Activated CD8-positive, alpha-beta memory T cell treated with anti-CD3 and anti-CD28 coated beads for 48 hours (primary cell): ENCODE measurements at places on chromosomes 16 and 17.
A peak's percentile ranks its signal among the peaks of the same experiment; 100 is the strongest.

GRCh38 chr16:87918866-87919680 is 17.3 kb downstream of the CA5A start:
- no peak for DNase-seq

GRCh38 chr17:59409336-59410048 is 78.0 kb downstream of the YPEL2 start:
- no peak for DNase-seq

- no peak for DNase-seq
These were observed 4.5 kb downstream of the IGF2BP1 start for GRCh38 chr17:49001671-49002070.

- DNase-seq, result no peak
These were observed 37.1 kb upstream of the MEOX1 start for GRCh38 chr17:43698678-43699437.

- no peak for DNase-seq
These were observed 60.9 kb upstream of the TNRC6A start for GRCh38 chr16:24668481-24669061.

GRCh38 chr16:30747331-30747730 is 894 bp upstream of the PHKG2 start:
- no peak for DNase-seq

- no peak for DNase-seq
These were observed 283.5 kb downstream of the C16orf95 start for GRCh38 chr16:87033541-87034300.

DNA sequence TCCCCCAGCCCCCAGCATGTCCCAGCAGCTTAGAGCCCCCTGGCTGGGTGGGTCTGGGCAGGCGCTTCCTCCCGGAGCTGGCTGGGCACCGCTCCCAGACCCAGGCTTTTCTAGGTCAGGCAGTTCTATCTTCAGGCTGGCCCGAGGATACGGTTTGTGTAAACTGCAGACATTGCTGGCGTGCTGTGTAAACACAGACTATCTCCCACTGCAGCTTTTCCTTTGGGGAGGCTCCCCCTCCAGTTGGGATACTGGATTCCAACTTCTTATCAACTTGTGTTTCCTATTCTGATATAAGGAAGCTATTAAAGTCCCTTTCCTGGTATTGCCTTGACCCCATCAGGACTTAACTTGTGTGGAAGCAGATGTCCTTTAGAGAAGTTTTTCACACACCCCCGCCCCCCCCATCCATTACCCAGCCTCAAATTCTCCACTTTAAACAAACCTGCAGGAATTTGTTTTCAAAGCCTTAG is 18.3 kb upstream of the GNA13 start:
- DNase-seq, result no peak

DNA sequence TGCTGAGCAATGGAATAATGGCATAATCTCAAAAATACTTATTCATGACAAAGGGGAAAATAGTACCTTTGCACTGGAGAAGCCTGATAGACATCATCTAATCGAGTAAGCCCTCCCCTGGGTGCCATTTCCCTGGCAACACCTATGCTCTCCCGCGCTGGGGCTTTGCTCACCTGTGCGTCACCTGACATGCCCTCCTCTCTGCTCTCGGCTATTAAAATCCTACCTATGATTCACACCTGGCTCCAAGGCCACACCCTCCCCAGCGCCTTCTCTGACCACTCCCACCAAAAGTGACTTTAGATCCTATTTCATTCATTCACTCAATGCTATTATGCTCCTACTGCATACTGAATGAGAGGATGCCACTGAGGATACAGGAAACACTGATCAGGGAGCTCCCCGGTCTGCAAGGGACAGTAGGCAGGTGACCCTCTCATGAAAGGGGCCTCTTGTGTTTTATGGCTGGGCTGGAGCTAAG is 83.9 kb downstream of the NT5M start:
- DNase-seq, result no peak

- no peak for DNase-seq
These were observed 12.4 kb downstream of the ZNF213 start for GRCh38 chr16:3147046-3147756.

GRCh38 chr17:50065056-50065455 is 9.1 kb downstream of the ITGA3 start:
- DNase-seq, result no peak

- no peak for DNase-seq
These were observed 3.7 kb upstream of the PYCR1 start for GRCh38 chr17:81940538-81941483.

GRCh38 chr17:33871720-33872540 is 383.2 kb upstream of the CCL2 start:
- no peak for DNase-seq

DNA sequence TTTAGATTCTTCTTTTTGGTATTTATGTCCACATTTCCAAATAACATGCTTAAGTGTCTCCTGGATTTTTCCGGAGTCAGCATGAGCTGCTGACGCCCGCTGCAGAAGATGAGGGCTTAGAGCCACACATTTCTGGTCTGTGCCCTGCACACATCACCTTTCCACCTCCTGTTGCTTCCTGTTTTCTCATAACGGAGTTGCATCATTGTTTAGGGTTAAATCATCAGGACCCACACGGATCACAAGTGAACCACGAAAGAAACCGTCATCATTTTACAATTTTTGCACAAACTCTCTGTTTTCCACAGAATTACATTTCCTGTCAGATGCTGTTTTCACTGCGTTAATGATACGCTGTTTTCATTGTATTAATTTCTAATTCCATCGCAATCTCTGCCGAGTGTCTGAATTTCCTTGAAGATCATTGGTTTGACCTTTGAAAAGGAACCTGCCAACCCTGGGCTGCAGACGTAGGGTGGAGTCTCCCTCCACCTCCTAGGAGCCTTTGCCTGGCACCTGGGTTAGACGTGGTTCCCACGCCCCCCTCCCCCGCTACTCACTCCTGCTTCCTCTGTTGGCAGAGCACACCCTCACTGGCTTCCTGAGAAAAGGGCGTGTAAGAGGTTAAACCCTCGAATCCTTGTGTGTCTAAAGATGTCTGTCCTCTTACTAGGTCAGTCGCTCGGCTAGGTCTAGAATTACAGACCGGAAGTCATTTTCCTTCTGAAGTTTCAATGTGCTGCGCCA is 68.2 kb downstream of the RNF213 start:
- no peak for DNase-seq

GRCh38 chr16:59126486-59126885 is 392.4 kb upstream of the GOT2 start:
- no peak for DNase-seq

- DNase-seq, result no peak
These were observed 58.3 kb downstream of the RAB11FIP4 start for GRCh38 chr17:31449746-31450145.

DNA sequence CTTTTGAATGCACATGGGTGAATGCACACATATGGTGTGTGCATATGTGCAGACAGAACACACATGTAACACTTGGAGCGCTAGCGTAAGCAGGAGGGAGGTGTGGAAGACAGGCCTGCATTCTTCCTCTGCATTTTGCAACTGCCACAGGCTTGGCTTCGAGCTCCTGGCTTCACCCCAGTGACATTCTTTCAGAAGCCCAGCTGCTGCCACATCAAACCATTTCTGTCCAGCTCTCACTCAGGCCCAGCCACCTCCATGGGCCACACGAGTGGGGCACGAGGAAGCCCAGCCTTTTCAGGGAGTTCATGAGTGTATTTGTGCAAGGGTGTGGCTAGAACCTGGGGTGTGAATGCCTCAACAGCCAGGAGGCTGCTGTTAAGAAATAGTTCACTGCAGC is 18.8 kb downstream of the LGALS3BP start:
- DNase-seq, result no peak

DNA sequence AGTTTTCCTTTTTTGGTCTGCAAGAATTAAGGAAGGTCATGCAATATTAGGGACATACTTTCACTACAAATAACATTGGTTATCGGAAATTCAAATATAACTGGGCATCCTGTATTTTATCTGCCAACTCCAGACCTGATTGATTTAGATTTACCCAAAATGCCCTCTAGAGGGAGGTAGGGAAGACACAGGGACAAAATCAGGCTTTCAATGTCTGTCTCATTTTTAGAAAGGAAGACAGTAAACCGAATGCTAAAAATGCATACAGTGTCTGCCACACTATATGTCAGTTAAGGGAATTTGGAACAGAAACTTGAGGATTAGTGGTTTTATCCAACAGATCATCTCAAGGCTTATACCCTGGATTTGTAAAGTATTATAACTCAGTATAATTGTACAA is 161.7 kb upstream of the SOX9 start:
- DNase-seq, result no peak

DNA sequence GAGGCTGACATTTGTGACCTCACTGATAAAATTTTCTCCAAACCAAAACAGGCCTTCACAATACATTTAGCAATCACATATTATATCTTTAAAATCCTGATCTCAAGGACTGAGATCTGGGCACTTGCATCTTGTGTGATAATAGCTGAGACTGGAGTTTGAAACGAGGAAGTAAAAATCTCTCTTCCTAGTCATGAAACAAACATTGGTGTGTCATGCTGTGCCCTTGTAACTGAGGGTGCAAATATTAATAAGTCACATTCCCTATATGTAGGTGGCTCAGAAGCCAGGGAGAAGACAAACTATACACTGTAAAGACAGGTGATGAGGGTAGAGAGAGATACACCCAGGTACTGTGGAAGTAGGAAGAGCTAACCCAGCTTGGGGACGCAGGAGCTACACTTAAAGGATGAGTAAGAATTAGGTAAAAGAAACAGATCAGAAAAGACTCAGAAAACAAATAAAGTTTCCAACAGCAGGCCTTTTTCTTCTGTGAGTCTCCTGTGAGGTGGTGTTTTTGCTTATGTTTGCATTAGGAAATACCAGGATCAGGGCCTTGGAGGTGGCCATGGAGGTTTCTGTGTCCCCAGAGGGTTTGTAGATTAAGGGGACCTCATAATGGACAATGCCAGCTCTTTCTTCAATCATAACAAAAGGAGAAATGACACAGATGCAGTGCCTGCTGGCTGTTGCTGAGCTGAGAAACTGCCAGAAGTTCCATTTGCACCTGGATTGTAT is 335.7 kb downstream of the GRIN2A start:
- DNase-seq, result no peak

DNA sequence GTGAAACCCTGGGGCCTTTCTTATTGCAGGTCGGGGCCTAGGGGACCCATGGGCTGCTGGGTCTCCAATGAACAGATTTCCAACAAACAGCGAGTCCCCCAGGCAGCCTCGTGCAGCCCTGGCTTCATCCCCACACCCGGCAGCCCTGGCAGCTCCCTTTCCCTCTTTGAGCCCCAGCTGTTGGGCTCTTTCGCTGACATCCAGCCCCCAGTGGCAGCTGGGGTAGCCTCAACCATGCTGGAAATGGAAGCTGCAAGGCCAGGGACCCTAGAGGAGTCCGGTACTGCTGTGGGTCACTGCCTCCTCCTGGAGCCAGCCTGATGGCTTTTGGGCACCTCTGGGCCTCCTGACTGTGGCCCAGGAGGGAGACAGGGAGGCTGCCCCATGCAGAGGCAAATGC is 5.9 kb downstream of the RPUSD1 start:
- no peak for DNase-seq

DNA sequence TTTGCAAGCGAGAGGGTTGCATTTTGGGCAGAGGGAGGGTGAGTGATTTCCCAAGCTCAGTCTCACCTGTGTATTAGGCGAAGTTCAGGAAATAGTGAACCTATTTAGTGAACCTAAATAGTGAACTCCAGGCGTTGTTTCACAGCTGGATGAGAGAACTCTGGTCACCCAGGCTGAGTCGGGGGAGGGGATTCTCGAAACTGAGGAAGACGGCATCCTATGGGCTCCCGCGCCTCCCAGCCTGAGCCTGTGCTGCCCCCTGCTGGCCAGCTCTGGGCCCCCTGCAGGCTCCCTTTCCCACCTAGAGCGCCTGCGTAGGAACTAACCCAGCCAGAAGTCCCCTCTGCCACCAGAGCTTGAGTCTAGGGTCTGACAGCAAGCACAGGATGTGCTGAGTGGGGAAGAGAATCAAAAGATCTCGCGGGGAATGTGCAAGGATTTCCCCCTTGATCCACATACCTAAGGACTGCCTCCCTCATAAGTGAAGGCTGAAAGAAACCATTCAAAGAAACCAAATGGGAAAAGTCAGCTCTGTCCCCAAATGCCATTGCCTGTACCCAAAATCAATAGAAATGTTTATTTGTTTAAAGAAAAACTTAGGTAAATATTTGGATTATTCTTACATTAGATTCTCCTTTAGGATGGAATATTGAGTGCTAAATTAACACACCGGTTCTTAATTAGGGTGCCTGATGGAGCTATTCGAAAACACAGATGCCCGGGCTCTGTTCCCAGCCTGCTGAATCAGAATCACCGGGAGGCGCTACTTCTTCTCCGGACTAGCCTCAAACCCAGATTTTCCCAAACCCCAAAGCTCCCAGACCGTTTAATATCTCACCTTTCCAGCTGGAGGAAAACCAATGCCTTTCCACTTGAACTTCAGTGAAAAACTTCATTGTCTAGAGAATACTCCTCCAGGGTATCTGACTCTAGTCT is 14.8 kb upstream of the MARVELD3 start:
- peak; percentile 79 for DNase-seq

DNA sequence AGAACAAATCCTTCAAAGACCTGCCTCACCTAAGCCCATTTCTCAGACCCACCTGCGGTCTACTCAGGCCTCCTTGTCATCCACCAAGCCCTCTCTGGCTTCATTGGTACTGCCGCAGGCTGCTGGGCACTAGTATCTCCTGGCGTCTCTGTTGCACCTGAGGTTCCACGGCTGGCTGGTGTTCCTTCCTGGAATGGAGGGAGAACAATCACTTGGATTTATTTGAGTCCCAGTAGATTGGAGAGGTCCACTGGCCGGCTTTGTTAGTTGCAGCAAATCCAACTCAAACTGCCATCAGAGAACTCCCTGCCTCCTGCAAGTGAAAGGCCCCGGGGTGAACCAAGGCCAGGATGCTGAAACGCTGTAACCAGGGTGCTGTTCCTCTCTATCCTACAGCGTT is 15.3 kb downstream of the MIS12 start:
- DNase-seq, result no peak

GRCh38 chr16:4519274-4520058 is 19.1 kb downstream of the CDIP1 start:
- DNase-seq, result no peak

GRCh38 chr17:57859601-57860413 is 10.0 kb upstream of the MRPS23 start:
- no peak for DNase-seq

- DNase-seq, result no peak
These were observed 17.9 kb downstream of the CA7 start for GRCh38 chr16:66862023-66862520.

GRCh38 chr17:42362245-42362961 is 25.8 kb downstream of the STAT3 start:
- no peak for DNase-seq

- no peak for DNase-seq
These were observed 21.6 kb downstream of the PLA2G10 start for GRCh38 chr16:14672403-14672971.

DNA sequence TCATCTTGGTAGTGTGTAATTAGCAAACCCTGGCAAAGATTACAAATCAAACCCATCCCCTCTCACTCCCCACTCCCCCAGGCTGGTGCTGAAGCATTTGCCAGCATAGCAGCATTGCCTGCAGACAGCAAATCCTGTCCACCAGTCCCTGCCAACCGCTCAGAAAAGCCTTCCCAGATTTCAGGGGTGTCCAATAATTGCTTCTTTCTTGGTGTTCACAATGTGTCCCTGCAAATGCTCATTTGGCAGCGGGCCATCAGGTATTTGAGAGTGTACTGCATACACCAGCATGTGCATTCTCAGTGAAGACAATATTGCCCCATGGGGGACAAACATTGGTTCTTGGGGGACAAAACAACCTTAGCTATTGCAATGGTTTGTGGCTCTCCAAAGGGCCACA is 28.2 kb downstream of the ORC6 start:
- DNase-seq, result no peak

- DNase-seq, result no peak
These were observed 25.1 kb upstream of the TMC7 start for GRCh38 chr16:18958621-18959029.

GRCh38 chr16:74224828-74225612 is 71.6 kb upstream of the PSMD7 start:
- no peak for DNase-seq
